ENCODE measurements at places on chromosomes 13 and 19.

- DNase-seq = no peak
These were observed 417.1 kb downstream of the PCDH17 start for GRCh38 chr13:58048670-58049069.

DNA sequence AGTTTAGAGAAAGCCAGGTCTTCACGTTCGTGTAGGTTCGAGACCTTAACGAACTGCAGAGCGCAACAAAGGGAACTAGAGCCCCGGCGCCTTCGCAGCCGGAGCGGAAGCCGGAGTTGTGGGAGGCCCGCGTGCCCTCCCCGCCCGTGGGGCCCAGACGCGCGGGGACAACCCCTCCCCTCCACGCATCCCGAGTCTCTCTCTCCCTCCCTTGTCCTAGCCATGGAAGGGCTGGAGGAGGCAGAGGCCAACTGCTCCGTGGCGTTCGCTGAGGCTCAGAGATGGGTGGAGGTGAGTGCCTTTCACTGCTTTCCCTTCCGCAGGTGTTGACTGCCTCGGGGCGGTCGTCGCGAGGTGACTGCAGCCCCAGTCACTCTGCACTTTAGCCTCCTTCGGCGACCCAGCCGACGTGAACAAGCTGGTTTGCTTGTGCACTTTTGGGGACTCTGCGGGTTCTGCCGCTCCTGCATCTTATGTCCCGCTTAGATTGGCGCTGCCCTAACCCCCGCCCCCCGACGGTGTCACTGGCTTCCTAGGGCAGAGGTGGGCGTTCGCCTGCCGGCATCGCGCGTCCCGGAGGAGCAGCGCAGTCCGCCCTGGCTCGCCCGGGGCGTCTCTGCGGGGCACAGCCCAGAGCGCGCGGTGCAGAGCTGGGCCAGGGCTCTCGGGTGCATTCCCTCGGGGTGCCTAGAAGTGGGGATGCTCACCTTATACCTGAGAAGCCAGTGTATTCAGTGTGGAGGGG is 478 bp downstream of the LMO7 start:
- no peak for DNase-seq

DNA sequence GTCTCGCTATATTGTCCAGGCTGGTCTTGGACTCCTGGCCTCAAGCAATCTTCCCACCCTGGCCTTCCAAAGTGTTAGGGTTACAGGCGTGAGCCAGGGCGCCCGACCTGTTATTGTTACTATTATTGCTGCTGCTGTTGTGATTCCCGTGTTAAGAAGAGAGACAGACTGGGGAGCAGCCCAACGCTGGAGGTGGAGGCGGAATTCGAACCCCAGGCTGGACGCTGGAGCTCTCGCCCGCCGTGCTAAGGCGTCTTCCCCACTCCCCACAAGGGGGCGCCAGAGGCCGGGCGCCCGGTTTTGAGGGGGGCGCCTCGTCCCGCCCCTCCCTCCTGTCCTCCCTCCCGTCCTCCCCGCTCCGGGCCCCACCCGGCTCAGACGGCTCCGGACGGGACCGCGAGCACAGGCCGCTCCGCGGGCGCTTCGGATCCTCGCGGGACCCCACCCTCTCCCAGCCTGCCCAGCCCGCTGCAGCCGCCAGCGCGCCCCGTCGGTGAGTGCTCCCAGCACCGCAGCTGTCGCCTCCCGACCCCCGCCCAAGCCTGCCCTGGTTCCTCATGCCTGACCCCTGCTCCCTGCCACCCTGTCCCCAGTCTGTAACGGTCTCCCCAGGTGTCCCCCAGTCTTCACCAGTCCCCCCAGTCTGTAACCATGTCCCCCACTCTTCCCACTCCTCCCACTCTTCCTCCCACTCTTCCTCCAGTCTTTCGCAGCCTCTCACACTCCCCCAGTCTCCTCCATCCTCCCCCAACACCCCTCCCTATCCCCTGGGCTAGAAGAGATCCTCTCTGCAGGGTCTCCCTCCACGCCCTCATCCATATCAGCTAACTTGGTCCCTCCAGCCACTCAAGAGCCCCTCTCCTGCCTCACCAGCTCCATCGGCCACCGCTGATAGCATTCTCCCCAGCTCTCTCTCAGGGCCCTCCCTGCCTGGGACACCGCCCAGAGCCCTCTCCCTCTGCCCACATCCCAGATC is at the start of gene EHD2:
Gene EHD2, plus strand, starts transcription at position 377 of the 976 bp plus-strand sequence. CDS start 3,191 bp downstream, outside the sequence.
- no peak for DNase-seq

GRCh38 chr13:53513226-53513625 is 484.6 kb downstream of the OLFM4 start:
- no peak for DNase-seq

DNA sequence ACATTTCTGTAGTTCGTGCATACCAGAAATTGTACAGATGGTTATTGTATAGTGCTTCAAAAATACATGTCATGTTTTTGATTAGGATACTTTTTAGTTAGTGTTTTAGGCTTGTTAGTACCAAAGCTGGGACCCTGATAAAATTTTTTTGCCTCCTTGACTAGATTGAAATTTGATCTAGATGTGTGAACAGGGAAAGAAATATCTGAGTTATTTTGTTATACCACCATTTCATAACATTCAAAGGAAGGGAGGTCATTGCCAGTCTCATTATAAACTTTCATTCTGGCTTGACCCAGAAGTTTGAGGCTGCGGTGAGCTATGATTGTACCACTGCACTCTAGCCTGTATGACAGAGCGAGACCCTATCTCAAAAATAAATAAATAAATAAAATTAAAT is 9.0 kb downstream of the LMO7 start:
- no peak for DNase-seq

- no peak for DNase-seq
These were observed 33.2 kb downstream of the CACNG6 start for GRCh38 chr19:54024660-54025059.

DNA sequence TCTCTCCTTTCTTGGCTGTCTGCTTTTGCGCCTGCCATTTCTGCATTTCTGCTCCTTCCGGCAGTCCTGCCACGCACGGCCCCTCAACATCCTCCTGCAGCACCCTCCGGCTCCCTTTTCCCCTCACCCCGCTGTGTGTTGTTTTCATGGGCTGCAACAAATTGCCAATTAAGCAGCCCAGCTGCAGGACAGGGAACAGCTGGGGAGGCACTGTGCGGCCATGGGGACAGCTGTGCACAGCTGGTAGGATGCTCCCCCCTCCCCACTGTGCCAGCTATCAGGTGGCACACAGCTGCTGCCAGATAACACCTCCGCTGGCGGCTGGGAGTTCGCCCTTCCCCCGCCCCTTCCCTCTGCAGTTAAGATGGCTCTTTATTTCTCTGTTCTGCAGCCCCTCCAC is 25.4 kb downstream of the LYL1 start:
- DNase-seq = no peak

- DNase-seq = no peak
These were observed 2.6 kb downstream of the AP1M1 start for GRCh38 chr19:16200038-16201010.

DNA sequence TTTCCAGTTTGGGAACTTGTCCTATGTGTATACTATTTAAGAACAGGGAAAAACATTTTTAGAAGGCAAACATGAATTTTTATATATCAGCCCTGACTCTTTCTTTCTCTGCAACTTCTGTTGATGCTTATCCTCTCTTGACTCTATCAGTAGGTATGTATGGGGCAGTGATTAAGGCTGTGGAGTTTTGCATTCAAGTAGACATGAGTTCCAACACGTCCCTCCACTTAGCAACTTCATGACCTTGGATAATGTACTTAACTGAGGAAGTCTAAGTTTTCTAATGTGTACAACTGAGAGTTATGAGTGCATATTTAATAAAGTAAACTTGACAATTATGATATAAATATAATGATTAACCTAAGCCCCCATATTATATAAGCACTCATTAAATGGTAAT is 414.6 kb downstream of the TDRD3 start:
- no peak for DNase-seq

- DNase-seq = no peak
These were observed 2.3 kb downstream of the FUT2 start for GRCh38 chr19:48698046-48698445.

DNA sequence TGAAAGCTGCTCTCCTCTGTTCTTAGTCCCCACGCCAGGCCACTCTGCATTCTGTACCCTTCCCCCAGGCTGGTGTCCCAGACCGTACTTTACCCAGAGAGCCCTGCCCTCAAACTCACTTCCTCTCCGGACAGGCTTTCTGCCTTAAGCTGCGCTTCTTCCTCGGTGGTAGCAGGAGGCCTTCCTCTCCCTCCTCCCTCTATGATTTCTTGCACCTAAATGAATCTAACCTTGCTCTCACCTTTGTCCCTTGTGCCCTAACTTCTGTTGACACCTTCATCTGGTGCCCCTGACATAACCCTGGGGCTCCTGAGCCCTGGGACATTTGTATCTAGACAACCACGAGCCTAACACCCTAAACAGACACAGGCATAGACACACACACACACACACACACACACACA is 29.6 kb upstream of the CEACAM21 start:
- DNase-seq = no peak

- no peak for DNase-seq
These were observed 9.6 kb downstream of the CAPN12 start for GRCh38 chr19:38734426-38735256.

DNA sequence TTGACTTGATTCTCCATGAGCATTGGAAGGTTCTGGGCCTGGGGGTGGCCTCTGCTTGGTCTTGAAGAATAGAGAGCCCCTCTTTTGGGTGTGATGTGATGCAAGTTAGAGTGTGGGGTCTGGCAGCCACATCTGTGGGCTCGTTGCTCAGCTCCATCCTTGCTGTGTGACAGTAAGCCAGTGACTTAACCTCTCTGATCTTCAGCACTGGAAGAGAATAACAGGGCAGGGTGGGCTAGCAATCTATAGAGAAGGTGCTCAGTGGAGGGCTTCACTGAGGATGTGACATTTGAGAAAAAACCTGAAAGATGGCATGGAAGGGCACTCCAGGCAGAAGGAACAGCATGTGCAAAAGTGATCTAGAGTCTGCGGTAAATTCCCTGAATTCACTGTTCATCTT is 28.2 kb downstream of the CELF5 start:
- no peak for DNase-seq

- no peak for DNase-seq
These were observed 75.3 kb downstream of the ZNF536 start for GRCh38 chr19:30447553-30447870.

DNA sequence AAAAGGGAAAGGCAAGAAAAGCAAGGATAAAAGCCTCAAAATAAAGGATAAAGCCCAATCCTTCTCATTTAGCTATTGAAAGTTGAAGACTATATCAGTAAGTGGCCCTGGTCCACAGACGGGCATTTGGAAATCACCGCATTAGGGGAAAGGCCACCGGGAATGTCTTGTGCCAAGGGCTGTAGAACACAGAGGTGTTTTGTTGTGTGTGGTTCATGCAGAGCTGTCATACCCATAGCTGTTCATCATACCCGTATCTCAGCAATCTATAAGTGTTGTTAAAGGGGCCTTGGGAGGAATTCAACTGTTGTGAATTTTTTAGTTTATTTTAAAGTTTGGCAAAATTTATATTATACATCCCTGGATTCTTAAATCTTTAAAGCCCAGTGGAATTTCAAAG is 33.0 kb downstream of the DLEU7 start:
- no peak for DNase-seq

GRCh38 chr19:35404879-35405622 is 34.2 kb downstream of the GPR42 start:
- DNase-seq = no peak

DNA sequence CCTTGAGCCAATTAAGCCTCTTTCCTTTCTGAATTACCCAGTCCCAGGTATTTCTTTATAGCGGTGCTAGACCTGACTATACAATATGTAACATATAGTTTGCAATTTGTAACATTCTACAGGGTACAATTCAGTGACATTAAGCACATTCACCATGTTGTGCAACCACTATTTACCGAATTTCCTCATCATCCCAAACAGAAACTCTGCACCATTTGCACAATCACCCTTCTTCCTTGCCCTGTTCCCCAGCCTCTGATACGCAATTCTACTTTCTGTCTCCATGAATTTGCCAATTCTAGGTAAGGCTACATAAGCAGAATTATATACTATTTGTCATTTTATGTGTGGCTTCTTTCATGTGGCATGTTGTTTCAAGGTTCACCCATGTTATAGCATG is 13.7 kb upstream of the SIGLEC10 start:
- DNase-seq = no peak

DNA sequence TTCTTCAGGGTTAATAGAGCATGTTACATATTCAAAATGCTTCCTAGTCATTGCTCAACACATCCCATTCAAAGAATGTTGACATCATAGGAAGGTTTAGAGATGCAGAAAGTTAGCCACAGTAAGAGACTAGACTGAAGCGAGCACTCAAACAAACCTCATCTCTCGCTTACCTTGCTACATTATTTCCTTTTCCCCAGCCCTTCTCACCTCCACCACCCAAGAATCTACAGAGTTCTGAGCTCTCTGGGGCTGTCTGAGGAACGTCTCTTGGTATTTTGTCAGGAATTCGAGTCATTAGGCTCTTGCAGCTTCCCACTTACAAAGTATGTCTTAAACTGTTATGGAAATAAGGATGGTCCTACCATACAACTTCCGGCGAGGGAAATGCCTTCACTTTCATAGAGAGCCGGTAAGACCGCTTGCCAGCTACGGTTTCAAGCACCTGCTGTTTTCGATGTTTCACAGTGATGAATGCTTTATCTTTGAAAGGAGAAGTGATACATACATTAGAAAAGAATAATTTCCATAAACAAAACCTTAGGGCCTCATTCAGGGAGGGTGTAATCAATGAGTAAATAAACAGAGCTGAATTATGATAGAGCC is 65.1 kb downstream of the FLT1 start:
- no peak for DNase-seq

GRCh38 chr13:113565526-113566226 is 18.9 kb upstream of the TFDP1 start:
- DNase-seq = no peak

- no peak for DNase-seq
These were observed 139.7 kb downstream of the VWA8 start for GRCh38 chr13:41821238-41821594.

DNA sequence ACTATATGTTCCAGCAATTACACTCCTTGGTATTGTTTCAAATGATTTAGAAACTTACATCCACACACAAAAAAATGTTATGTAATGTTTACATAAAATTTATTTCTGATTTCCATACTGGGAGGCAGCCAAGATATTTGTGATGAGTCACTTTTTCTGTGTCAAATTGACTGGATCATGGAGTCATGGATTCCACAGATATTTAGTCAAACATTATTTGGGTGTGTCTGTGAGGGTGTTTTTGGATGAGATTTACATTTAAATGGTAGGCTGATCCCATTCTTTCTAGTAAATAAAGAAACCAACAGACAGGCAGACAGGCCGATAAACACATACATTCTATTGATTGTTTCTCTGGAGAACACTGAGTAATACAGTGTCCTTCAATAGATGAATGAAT is 562.8 kb downstream of the SLITRK6 start:
- no peak for DNase-seq

DNA sequence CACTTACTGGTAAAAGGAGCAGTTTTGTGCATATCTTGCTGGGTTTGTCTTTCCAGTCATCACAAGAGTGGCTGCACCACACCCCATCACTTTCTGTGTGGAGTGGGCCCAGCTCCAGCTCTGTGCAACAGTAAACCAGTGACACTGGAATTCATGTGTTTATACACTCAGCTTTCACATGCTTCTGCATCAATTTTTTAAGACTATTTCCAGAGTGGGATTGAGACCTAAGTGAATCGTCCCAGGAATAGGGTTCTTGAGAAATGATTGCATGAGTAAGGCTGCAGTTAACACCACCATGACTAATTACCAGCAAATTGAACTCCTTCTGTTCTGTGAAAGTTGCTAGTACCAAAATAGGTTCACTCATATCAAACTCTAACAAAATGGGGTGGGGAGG is 5.3 kb upstream of the CFAP97D2 start:
- DNase-seq = no peak

Data from NCI-H774 (cell line).